ENCODE measurements at places on chromosomes 7 and 10.
A peak's percentile ranks its signal among the peaks of the same experiment; 100 is the strongest.

GRCh38 chr7:126524967-126525366 is 727.8 kb downstream of the GRM8 start:
- no peak for DNase-seq

DNA sequence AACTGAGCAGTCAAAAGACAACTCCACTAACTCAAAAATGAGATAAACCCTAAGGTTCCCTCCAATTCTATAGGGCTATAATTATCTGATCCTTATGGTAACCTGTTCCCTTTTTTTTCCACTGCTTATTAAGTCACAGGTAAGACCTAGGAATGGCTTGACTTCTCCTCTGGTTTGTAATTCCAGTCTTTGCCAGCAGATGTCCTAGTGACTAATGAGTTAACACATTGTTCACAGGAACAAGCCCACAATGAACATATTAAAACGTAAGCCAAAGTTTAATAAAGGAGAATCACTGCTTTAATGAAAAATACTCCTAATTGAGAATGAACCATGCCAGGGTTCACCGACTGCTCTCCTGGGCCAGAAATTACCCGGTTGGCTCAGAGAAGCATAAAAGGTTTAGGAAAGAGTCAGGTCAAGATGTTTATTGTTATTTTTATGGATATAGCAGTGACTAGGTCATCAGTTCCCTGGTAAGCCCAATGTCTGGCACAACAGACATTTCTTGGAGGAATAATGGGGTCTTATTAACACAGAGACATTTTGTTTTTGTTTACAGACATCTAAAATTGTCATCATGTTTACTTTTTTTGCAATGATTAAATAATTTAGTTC is 120.1 kb downstream of the ELAPOR2 start:
- DNase-seq, result peak; percentile 24

DNA sequence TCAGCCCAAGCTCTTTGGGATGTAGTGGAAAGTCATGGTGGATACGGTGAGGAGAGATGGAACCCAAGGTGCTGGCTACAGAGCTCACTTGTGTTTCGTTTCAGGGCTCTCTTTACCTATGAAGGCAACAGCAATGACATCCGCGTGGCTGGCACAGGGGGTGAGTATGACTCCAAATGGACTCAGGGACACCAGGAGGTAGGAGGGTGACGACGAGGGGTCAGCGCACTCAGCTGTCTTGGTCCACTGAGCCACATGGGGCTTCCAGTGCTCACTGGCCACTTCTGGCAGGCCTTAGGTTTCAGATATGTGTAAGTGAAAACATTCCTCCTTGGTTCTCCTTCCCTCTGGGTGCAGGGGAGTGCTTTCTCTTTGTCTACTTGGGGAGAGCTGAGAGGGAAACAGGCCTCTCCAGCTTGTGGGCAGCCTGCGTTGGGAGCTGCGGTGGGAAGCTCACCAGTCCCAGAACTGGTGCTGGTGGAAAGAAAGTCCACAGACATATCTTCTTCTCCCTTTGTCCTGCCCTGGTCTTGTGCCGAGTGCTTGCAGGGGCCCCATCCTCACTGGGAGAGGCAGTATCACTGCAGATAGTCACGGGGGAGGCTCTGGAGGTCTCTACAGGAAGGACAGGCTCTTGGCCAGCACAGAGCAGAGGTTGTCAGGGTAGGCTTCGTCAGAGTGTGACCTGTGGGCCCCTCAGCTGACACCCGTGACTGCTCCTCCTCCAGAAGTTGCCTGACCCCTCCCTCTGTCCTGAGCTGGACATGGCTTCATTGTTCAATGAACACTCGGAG is 5.8 kb downstream of the DBNL start:
- no peak for DNase-seq

DNA sequence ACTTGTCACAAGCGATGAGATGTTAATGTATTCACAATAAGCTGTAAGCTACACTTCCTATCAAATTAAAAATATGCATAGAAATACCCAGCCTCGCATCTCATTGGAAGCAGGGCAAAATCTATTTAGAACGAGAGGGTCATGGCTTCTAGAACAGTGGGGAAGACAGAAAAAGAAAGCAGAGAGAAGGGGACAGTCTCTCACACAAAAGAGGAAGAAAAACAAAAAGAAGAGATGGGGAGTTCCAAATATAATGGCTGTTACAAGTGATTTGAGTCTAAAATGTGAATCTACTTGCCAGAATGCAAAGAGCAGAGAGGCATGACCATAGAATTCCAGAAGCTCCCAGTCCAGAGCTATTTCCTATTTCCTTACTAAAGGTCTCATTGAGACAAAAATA is 13.8 kb downstream of the LRRN3 start:
- DNase-seq, result no peak

DNA sequence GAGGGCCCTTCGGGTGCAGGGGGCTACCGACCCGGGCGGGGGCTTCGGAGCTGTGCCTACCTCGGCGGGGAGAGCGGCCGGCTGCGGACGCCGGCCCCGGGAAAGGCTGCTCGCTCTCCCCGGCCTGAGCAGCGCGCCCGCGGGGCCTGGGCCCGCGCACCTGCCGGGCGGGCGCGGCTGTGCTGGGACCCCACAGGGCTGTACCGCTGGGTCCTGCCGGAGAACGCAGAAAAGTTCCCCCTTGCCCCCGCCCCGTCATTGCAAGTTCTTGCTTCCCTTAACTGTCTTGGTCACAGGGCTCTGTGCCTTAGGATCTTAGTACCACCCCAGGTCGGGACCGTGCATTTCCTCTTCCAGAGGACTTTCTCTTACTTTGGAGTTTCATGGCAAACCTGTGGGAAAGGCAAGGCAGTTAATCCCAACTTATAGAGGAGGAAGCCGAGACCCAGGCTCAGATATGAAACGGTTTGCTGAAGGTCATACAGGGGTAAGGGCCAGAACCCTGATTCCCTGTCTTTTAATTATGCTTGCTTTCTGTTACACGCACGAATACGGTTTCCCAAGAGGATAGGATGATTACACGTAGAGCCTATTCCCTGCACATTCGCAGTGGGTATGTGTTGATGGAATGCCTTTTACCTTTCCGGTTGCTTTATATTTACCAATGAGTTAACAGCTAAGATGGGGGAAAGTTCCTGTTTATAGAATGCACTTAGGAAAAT is 652 bp downstream of the PCGF5 start:
- DNase-seq, result peak; percentile 36

DNA sequence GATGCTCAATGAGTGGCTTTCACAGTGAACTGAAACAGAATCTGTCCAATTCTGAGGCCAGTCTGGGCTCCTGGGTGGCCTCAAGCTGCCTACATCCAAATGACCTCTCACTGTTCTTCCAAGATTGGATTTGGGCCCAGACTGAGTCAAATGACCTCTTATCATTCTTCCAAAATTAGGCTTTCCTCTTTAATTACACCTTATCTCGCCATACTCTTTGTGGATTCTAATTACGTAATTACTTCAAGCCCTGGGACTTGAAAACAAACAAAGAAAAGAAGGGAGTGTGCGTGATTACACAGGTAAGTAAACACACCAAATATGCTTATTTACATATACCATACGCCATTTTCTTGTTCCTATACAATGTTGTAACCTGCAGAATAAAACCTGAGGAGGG is 18.8 kb downstream of the SORBS1 start:
- no peak for DNase-seq

- DNase-seq, result no peak
These were observed 81.8 kb downstream of the MYL10 start for GRCh38 chr7:101547022-101547915.

- no peak for DNase-seq
These were observed 7.0 kb downstream of the WDR91 start for GRCh38 chr7:135204341-135204749.

GRCh38 chr7:105250706-105251105 is 138.0 kb downstream of the SRPK2 start:
- DNase-seq, result no peak

GRCh38 chr7:14510268-14510667 is 392.3 kb downstream of the DGKB start:
- no peak for DNase-seq

- no peak for DNase-seq
These were observed 6.4 kb downstream of the NFKB2 start for GRCh38 chr10:102401735-102402511.

DNA sequence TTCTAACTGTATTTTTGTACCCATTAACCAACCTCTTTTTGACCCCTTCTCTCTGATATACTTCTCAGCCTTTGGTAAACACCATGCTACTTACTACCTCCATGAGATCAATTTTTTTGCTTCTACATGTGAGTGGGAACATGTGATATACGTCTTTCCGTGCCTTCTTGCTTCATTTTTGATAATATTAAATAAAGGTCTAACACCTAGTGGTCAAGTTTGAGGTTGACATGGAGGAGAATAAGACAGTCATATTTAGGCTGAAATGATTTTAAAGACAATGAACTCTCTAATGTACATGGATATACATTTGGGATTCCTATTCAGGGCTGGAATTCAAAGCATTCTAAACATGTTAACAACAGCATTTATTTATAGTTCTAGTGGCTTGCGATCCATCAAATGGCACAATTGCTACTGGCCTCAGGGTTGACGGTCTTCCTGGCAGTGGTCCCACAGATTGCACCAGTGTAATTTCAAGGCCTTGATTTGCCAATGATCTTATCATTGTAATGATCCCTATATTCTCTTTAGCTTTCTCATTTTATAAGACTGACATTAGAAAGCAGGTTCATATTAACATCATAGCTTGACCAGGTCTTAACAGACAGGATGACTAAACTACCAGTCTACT is 315.9 kb upstream of the ETV1 start:
- no peak for DNase-seq

- no peak for DNase-seq
These were observed 2.3 kb downstream of the ARHGAP22 start for GRCh38 chr10:48602401-48603135.

DNA sequence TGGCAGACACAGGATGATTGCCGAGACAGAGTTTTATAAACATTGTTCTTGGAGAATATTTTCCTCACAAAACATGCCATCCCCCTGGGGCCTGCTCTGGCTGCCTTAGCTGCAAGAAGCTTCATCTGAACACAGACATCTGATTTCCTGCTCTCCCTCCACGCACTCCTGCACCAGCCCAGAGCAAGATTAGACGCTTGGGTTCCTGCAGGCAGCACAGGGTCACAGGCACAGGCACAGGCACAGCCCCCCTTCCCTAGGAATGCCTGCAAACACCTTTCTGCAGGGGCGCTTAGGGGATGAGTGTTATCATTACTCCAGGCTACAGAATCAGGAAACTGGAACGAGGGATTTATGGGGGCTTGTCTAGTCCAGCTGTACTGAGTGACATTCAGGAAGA is 450.3 kb downstream of the GRID1 start:
- DNase-seq, result no peak

All from activated naive CD4-positive, alpha-beta T cell treated with anti-CD3 and anti-CD28 coated beads, Interleukin-2, amount 50 U/mL, for 16 hours (primary cell).